ENCODE measurements at places on chromosomes 1 and 21.

- DNase-seq: no peak
Observed at GRCh38 chr1:206049919-206050600, 2.9 kb upstream of the RHEX start.

DNA sequence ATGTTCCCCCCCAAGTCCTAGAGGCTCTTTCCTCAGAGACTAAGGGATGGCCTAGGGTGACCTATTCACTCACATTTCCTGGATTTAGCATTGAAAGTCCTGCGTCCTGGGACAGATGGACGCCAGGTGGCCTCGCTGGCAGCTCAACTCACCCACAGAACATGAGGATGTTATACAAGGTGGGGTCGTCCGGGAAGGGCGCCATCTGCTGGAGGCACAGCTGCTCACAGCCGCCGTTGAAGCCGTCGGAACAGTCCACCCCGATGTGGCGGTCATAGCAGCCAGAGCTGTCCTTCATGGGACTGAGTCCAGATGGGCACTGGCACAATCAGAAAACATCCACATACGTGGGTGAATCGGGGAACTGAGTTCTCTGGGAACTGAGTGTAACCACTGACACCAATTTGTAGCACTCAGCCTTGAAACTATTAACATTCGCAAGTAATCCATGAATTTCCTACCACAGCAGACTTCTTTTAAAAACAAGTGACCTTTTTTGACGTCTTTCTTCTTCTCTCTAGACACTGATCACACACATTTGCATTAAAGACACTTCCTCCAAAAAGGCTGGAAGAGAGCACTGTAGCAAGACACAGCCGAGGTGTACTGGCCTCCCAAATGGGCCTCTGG, 215.4 kb downstream of the ASTN1 start:
- DNase-seq: peak; percentile 63

DNA sequence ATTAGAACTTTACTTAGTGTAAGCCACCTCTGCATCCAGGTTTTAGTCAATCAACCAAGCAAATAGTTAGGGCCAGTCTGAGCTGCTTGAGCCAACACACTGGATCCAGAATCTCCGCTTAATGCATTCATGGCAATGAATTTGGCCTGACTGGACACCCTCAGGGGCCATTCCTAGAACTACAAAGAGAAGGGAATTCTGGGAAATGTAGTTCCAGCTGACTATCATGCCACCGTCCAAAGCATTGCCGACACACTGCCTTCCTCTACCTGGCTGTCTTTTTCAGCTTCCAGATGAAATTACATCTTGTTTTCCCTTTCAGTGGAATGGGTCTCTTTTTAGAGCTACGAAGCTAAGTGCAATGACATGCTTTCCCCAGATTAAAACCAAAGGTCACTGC, 163.0 kb upstream of the IGSF21 start:
- DNase-seq: no peak

DNA sequence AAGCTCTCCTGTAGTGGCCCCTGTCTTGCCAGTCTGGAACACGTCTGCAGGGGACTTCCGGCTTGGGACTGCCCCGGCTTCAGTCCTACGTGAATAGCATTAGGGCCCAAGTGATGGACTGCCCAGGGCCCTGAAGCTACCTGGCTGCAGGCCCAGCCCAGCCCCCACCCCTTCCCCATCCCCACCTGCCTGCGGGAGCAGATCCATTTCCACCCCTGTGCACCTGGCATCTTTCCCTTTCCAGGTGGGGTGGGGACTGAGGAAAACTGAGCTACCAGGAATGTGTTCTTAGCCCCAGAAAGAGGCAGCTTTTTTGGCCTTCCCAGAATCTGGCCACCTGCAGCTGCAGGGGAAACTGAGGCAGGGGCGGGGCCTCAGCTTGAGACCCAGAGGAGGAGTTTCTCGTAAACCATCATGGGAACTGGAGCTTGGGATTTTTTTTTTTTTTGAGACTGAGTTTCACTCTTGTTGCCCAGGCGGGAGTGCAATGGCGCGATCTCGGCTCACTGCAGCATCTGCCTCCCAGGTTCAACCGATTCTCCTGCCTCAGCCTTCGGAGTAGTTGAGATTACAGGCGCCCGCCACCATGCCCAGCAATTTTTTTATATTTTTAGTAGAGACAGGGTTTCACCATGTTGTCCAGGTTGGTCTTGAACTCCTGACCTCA, 3.2 kb downstream of the EDN2 start:
- DNase-seq: no peak

- DNase-seq: no peak
Observed at GRCh38 chr21:26148071-26148839, 22.3 kb downstream of the APP start.

DNA sequence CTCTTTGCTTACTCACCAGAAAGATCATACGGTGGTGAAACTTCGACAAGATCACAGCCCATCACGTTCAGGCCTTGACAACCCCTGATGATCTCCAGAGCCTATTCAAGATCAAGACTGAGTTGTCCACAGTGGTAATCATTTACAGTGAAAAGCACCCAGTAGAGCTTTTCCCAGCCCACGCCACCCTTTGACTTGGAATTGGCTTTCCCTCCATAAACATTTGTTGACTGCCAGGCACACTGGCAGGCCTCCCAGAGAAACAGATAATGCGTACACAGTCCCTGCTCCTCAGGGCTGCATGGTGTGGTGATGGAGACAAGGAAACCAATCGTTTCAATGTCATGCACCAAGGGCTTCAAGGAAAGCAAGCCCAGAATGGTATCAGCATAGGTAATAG, 10.1 kb downstream of the AGMAT start:
- no peak for DNase-seq

- peak; percentile 72 for DNase-seq
Observed at GRCh38 chr1:94737124-94737998, 82.8 kb upstream of the SLC44A3 start.

- no peak for DNase-seq
Observed at GRCh38 chr1:186578325-186579016, 101.8 kb downstream of the PTGS2 start.

- no peak for DNase-seq
Observed at GRCh38 chr21:18722193-18722592, 318.6 kb upstream of the TMPRSS15 start.

- DNase-seq: no peak
Observed at GRCh38 chr1:234235434-234235881, 137.8 kb upstream of the COA6 start.

DNA sequence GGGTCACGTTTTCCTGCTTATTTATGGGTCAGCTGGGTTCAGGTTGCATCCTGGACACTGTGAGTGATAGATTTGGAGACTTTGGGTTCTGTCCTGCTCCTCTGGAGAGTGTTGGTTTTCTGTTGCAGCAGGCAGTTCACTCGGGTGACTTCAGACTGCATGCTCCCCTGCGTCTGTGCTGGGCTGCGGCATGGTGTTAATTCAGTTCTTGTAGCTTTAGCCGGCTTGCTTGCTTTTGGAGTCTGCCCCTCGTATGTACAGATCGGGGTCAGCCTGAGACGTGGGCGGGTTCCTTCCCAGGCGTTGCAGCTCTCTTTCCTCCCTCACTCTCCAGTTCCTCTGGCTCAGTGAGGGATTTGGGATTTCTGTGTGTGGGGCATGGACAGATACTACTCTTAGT, 38.0 kb downstream of the PCNT start:
- no peak for DNase-seq

- no peak for DNase-seq
Observed at GRCh38 chr1:14689996-14690615, 91.6 kb downstream of the KAZN start.

GRCh38 chr1:26225033-26225831, 8.8 kb upstream of the CEP85 start:
- peak; percentile 75 for DNase-seq

- DNase-seq: no peak
Observed at GRCh38 chr1:191929383-191929782, 228.9 kb upstream of the RGS18 start.

GRCh38 chr1:207025146-207025880, 7.2 kb downstream of the C1orf116 start:
- no peak for DNase-seq

- DNase-seq: peak; percentile 33
Observed at GRCh38 chr1:55035904-55036303, 3.4 kb upstream of the PCSK9 start.

DNA sequence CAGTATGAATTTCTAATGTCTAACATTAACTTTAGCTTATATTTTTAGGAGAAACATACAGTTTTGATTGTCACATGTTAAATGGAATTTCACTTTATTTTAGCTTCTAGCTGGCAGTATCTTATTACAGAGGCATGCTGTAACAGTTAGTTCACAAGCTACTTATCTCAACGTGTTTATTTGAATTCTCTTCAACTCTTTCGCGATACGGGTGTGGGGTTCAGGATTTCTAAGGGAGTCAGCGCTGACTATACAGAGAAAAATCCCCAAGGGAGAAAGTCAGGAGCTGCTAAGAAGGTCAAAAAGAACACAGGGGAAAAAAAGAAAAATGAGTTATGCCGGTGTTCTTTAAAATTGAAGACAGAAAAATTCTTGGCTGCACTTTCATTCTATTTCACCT, 296.2 kb downstream of the VAV3 start:
- DNase-seq: no peak

DNA sequence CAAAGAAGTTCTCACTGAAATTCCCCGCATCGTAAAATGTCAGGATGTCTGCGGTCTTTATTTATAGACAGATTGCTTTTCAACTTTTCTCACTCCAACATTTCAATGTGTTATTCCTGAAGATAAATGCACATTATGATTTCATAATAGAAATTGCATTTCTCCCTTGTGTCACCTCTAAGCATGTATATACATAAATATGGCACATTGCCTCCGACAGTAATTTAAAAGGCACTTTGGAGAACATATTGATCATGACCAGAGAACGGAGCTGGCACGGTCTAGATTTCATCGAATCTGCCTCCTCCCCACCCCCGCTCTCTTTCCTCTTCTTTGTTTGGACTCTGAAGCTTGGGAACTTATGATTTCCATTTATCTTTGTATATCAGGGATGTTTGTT, 54.9 kb upstream of the IGSF21 start:
- DNase-seq: no peak

DNA sequence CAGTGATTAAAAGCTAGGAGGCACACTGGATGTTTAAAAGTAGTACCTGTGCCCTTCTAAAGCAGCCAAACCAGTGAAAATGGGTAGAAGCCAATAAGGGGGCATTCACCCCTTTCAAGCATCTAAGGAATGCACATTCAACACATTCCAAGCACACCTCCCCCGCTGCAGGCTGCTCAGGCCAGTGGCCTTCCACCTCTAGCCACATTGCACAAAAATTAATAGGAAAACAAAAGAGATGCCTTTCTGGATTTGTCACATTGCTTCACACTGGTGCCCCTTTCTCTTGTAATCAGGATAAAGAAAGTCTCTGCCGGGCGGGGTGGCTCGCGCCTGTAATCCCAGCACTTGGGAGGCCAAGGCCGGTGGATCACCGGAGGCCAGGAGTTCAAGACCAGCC, 834.0 kb downstream of the USP25 start:
- DNase-seq: no peak

DNA sequence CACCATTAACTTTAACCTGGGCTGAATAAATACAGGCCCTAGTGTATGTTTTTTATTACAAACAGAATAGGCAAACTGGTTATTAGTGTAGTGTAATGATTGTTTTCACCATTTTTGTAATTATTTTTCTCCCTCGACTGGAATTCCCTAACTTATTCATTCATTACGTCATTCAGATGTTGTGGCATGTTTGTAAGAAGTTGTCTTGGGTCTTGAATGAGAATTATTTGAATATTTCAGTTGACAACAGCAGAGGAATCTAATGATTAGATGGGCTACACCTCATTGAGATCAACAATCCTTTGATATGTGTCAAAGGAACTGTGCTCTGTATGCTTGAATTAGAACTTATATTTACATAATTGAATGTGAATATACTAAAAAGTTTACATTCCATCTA, 12.8 kb downstream of the XCL1 start:
- no peak for DNase-seq

GRCh38 chr1:229782469-229782868, 156.4 kb downstream of the URB2 start:
- DNase-seq: no peak

- peak; percentile 20 for DNase-seq
Observed at GRCh38 chr1:40971966-40972365, 7.5 kb upstream of the CTPS1 start.

GRCh38 chr1:226104671-226105121, 42.2 kb downstream of the H3-3A start:
- no peak for DNase-seq

GRCh38 chr1:21280011-21280471, 10.2 kb downstream of the ECE1 start:
- peak; percentile 65 for DNase-seq

DNA sequence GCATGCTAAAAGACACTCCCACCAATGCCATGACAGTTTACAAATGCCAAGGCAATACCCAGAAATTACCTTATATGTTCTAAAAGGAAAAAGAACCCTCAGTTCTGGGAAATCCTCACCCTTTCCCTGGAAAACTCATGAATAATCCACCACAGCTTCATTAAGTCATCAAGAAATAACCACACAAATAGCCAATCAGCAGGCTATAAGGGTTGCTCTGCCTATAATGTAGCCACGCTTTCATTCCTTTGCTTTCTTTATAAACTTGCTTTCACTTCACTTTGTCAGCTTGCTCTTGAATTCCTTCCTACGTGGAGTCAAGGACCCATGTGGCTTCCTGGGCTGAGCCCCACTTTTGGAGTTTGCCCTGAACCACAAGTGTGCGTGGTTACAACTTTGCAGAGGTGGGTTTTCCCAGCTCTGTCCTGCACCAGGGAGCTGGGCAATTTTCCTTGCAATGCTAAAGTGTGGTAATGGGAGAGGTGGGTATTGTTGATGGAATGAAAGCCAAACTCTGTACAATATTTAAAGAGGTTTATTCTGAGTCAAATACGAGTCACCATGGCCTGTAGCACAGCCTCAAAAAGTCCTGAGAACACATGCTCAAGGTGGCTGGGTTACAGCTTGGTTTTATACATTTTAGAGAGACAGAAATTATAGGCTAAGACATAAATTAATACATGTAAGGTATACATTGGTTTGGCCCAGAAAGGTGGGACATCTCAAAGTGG, 42.2 kb upstream of the COG2 start:
- no peak for DNase-seq

- no peak for DNase-seq
Observed at GRCh38 chr1:162016631-162017030, 7.0 kb downstream of the OLFML2B start.
